Brain (organoid and tissue), 16 donors: ENCODE measurements at places on chromosomes 3 and 15. TPM values are rescaled to one million over a fixed set of nuclear protein-coding genes. Genes with fewer than 3 reads are reported as not detected.

- DNase-seq, result peak; percentile 16
These were observed 230.8 kb upstream of the TBC1D5 start for GRCh38 chr3:17972959-17973906.

- DNase-seq, result no peak
These were observed 30.6 kb downstream of the CYP19A1 start for GRCh38 chr15:51307811-51308210.

DNA sequence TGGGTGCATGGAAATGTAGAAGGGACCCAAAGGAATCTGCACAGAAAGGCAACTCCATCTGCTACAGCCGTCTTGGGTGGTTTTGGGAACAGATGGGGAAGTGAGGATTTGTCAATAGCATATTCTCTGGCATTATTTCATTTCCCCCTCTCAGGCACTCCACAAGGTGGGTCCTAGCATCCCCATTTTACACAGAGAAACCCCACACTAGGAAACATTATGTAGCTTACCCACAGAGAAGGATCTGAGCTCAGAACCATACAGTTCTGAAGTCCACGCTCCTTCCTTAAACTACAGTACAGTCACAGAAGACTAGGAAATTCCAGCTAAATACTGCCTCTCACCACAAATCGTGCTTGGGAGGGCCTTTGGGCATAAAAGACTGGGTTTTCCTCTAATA lies 61.2 kb upstream of the CTNNB1 start:
- no peak for DNase-seq

DNA sequence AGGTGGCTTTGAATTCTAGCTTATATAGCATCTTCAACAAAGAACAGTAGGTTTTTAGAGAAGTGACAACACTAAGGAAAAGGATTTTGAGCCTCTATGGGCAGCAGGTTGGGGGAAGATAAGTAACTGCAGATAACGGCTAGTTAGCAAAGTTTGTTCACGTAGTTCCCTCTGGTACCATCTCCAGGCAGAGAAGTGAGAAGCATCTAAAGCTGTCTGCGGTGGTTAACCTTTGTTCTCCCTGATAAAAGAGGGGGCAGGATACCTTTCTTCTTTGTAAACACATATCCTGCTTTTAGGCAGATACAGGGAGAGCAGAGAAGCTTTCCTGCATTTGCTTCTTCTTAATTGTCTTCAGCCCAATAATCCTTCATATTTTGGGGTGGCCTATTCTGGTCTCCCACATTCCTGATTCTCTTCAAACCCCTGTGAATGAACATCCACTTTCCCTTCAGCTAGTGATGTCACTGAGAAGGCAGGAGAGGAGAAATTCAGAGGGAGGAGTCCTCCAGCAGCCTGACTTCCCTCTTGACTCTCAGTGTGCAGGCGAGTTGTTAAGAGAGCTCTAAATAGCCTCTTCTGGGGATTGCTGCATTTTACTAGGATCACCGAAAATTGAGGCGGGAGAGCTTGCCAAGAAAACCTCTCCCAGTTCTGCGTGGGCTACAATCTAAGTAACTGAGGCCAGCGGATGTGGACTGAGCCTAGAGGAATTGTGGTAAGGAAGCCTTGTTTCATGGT lies 393.7 kb upstream of the C2CD4B start:
- DNase-seq, result no peak

DNA sequence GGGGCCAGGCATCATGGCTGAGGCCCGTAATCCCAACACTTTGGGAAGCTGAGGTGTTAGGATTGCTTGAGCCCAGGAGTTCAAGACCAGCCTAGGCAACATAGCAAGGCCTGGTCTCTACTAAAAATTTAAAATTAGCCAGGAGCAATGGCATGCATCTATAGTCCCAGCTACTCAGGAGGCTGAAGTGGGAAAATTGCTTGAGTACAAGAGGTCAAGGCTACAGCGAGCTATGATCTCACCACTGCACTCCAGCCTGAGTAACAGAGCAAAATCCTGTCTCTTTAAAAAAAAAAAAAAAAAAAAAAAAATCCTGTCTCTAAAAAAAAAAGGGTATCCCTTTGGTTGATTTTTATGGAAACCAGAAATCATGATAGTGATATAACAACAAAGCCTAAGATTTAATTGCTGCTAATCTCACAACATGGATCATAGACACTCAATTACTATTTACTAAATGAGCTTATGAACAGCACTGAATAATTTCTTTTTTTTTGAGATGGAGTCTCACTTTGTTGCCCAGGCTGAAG lies 12.1 kb downstream of the PCLAF start:
- no peak for DNase-seq

- peak; percentile 4 for DNase-seq
These were observed 180.6 kb downstream of the EPHA6 start for GRCh38 chr3:96994988-96995387.

DNA sequence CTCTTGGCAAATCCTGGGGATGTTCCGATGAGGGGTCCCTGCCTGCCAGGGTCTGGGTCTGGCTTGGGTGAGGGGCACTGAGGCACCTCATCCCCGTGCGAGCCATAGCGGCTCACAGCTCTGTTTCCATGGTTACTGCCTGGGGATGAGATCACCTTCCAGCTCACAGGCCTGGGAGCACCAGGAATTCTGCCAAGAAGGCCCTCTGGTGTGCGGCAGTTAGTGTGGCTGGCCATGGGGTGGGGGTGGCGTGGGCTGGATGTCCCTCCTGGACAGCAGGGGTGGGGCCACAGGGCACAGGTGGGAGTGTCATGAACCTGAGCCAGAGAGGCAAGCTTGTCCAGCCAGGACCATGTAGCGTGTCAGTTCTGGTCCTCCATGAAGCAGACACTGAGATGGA lies 22.1 kb upstream of the PRR23E start:
- peak; percentile 70 for DNase-seq

DNA sequence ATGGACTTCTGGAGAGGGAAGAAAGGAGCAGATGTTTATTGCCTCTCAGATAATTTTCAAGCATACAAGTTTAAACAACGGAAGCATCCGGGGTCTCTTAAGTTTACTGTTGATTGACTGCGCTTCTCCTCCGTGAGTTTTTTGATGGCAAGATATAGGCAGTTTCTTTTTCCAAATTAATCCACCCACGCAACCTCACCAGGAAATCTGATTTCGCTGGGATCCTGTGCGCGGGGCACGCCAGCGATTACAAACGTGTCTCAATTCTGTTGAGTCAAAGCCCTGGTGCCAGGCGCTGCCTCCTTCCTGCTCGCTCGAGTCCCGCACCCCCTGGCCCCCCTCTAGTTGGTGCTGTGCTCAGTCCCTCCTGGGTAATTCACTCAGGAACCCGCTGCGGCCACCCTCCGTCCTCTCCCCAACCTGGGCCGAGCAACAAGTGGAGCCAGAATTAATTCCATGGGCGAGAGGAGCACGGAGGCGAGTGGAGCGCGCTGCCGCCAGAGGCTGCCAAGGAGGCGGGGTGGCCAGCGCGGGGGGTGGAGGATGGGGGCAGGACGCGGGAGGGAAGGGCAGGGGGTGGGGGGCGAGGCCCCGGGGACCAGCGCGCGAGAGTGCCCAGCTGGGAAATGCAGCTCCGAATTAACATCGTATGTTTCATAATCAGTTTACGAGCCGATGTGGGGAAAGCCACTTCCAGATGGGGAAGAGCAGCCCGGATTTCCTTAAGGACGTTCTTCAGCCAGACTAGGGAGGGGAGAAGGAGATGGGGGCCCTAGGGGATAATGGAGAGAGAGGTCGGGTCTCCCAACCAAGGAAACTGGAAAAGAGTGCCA lies 6.0 kb downstream of the WNT5A start:
- DNase-seq, result no peak

DNA sequence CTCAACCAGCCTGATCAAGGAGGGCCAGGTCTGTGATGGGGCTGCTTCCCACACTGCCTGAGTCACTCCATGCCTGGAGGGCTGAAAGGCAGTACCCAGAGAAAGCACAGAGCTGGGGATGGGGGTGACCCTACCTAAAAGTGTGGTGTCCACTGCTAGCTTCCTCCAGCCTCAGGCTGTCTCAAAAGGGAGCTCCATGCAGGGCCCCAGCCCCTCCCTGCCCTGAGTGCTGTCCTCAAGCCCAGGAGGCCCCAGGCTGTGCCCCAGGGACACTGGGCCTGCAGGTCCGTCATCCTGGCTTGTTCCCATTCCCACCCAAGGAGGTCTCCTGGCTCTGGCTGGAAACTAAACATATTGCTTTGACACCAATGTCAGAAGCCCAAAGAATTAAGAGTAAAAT lies 56.8 kb downstream of the ZNF445 start:
- DNase-seq, result no peak

GRCh38 chr3:18211116-18211515 lies 214.0 kb downstream of the SATB1 start:
- DNase-seq, result no peak

DNA sequence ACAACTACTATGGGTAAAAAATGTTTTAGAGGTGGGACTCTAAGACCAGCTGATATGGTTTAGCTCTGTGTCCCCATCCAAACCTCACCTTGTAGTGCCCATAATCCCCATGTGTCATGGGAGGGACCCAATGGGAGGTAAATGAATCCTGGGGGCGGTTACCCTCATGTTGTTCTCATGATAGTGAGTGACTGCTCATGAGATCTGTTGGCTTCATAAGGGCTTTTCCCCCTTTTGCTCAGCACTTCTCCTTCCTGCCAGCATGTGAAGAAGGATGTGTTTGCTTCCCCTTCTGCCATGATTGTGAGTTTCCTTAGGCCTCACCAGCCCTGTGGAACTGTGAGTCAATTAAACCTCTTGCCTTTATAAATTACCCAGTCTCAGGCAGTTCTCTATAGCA lies 45.7 kb downstream of the FAM98B start:
- no peak for DNase-seq

DNA sequence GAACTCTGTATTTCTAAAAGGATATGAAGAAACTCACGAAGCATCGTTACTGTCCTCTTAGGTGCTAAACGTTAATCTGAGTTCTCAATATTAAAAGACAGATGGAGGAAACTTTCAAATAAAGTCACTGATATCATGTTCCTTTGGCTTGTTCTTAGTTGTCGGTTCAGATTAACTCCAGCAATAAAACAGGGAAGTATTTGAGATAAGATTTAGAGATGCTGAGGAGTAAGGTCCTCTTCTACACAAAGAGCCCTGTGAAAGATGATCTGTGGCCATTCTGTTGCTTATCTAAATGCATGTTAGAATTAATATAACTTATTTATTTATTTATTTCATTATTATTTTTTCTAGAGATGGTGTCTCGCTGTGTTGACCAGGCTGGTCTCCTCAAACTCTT lies 19.2 kb downstream of the AKAP13 start:
- no peak for DNase-seq

- no peak for DNase-seq
These were observed 46.4 kb downstream of the ZNF106 start for GRCh38 chr15:42444415-42445063.

GRCh38 chr15:35130245-35130644 lies 45.1 kb upstream of the NANOGP8 start:
- DNase-seq, result no peak

- no peak for DNase-seq
These were observed 100.4 kb downstream of the MYO5A start for GRCh38 chr15:52428297-52428696.

- DNase-seq, result no peak
These were observed 27.0 kb upstream of the APH1B start for GRCh38 chr15:63250312-63250965.

GRCh38 chr3:112138219-112138969 lies 5.3 kb upstream of the GCSAM start:
- DNase-seq, result no peak

DNA sequence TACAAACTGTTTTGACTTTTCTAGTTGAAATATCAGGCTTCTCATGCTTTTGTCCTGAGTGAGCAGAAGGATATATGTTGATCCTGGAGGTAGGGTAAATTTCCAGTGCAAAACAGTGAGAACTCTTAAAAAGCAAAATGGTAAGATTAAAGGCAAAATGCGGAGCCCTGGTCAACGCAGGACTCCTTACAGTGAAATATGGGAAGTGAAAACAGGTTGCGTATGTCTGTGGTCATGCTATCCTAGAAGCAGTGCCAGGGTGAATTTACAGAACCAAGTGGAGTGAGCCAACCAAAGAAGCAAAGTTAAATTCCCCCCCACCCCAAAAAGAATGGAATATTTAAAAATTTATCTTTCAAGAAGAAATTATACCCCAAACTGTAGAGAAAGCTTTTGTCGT lies 256.4 kb downstream of the NR2F2 start:
- no peak for DNase-seq

DNA sequence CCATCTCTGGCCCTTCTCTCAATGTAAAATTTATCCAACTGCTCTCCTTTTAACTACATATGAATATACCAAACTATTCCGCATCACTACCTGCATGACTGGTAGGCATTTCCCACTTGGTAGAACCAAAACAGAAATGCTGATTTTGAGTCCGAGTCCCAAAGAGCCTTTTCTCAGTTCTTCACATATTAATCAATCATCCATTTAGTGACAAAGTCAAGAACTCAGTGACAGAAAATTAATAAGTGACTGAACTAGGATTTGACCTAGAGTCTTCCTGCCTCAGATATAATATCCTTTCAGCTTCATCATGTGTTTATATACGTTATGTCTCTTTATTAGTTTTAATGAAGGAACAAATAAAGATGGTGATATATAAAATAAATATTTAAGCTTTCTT lies 700.6 kb upstream of the GOLIM4 start:
- no peak for DNase-seq

- DNase-seq, result no peak
These were observed 163.1 kb downstream of the ZNF385D start for GRCh38 chr3:21587894-21588293.

GRCh38 chr15:73626072-73626471 lies 7.1 kb downstream of the NPTN start:
- no peak for DNase-seq

DNA sequence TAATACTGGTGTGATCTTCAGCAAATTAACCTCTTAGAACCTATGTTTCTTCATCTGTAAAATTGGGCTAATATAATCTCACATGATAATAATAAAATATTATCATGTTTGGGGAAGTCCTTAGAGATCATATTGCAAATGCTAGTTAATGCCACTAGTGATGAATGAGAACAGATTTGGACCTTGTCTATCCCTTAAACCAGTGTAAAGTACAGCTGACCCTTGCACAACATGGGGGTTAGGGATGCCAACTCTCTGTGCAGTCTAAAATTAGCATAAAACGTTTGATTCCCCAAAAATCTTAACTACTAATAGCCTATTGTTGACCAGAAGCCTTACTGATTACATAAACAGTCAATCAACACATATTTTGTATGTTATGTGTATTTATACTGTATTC lies 141.2 kb downstream of the B3GALNT1 start:
- DNase-seq, result no peak

GRCh38 chr15:66134284-66134683 lies 119.3 kb downstream of the MEGF11 start:
- DNase-seq, result no peak

GRCh38 chr3:177026505-177027277 lies 170.6 kb downstream of the TBL1XR1 start:
- DNase-seq, result no peak

GRCh38 chr3:11626084-11626463 lies 17.6 kb downstream of the VGLL4 start:
- DNase-seq, result no peak

- DNase-seq, result no peak
These were observed 878 bp downstream of the SPPL2A start for GRCh38 chr15:50764461-50765194.

- peak; percentile 29 for DNase-seq
These were observed 66.4 kb upstream of the NR2E3 start for GRCh38 chr15:71743861-71744382.

GRCh38 chr3:124557-125179 lies 71.9 kb upstream of the CHL1 start:
- no peak for DNase-seq

The BSN gene
- polyA plus RNA-seq, result 11.8 TPM

The TTC21A gene
- 1.7 TPM for polyA plus RNA-seq

The SEMA6D gene
- 10.2 TPM for polyA plus RNA-seq

The CPLX3 gene
- 2.1 TPM for polyA plus RNA-seq

The SLTM gene
- 23.1 TPM for polyA plus RNA-seq

The TRIM42 gene
- polyA plus RNA-seq, result not detected

The STRIT1 gene
- not detected for polyA plus RNA-seq

The SPINK8 gene
- 1.4 TPM for polyA plus RNA-seq

The GUCA1C gene
- not detected for polyA plus RNA-seq
